ENCODE measurements at places on chromosomes 6 and 20. TPM values are rescaled to one million over a fixed set of nuclear protein-coding genes. Genes with fewer than 3 reads are reported as not detected.

The HLA-DRB1 gene
- total RNA-seq, result not detected

The ZNF391 gene
- total RNA-seq, result 2.8 TPM

The SRMS gene
- total RNA-seq, result not detected

DNA sequence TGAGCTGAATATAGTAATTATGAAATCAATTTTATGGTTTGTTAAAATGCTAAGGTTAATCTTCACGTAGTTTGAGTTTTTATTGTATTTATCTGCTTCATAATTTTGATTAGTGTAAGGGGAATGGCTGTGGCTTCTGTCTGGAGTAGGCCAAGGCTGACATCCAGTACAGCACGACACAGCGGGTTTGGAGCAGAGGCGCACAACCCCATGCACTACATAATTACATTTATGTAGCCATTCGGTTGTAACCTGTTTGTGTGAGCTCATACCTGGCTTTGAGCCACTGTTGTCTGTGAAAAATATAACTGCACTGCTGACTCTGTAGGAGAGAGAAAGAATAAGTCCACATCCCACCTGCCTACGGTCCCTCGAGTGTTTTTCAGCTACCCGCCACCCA lies 615.5 kb downstream of the EYS start:
- no peak for DNase-seq
- no peak overlapping the region for H3K4me3 ChIP-seq
- H3K36me3 ChIP-seq, result no peaks in the 10 kb centered on the region
- no peak overlapping the region for H3K27ac ChIP-seq
- no peaks in the 10 kb centered on the region for H3K4me1 ChIP-seq
- no peaks in the 10 kb centered on the region for H3K27me3 ChIP-seq

DNA sequence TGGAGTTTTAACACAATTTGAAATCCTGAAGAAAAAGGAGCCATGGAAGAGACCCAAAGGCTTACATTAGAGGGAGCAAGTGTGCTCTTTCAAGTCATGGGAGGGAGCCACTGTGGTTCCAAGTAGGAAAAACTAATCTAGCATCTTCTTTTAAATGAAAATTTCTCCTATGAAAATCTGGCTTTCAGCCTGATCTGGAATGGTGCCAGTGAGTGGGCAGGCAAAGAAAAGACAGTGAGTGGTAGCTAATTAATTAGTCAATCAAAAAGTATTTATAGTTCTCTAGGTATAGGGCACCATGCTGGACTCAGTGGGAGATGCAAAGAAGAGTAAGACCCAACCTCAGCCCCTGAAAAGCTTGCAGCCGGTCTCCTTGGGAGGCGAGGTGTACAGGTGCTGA lies 21.9 kb downstream of the CAP2 start:
- H3K36me3 ChIP-seq, result no peaks in the 10 kb centered on the region
- no peak for DNase-seq
- peaks cover 38% of the 10 kb centered on the region for H3K4me1 ChIP-seq
- H3K27me3 ChIP-seq, result no peaks in the 10 kb centered on the region
- no peak overlapping the region for H3K27ac ChIP-seq
- H3K4me3 ChIP-seq, result no peak overlapping the region
